ENCODE measurements at places on chromosomes 16 and 17. TPM values are rescaled to one million over a fixed set of nuclear protein-coding genes. Genes with fewer than 3 reads are reported as not detected.

Gene ZFPM1
- 25.9 TPM for total RNA-seq

Gene KRT40
- not detected for total RNA-seq

Gene GPR179
- 0.05 TPM for total RNA-seq

Gene STH
- total RNA-seq, result not detected

Gene RAP1GAP2
- total RNA-seq, result 45.3 TPM

Gene SULT1A4
- 1.3 TPM for total RNA-seq

Gene CRHR1
- total RNA-seq, result not detected

Gene CLEC19A
- not detected for total RNA-seq

DNA sequence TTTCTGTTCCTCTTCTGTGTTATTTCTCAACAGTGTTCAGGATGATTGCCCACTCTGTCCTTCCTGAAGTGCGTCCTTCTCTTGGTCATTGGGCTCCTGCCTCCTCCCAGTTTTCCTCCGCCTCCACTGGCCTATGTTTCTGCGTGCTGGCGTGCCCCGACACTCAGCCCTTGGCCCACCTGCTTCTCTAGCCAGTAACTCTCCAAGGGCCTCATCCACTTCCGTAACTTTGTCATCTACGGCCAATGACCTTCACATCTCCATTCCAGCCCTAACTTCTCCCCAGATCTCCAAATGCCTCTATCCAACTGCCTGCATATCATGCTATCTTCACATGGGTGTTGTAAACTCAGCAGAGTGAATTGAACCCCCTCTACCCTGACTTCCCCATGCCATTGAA is 39.6 kb upstream of the RPL38 start:
- no peak for DNase-seq

DNA sequence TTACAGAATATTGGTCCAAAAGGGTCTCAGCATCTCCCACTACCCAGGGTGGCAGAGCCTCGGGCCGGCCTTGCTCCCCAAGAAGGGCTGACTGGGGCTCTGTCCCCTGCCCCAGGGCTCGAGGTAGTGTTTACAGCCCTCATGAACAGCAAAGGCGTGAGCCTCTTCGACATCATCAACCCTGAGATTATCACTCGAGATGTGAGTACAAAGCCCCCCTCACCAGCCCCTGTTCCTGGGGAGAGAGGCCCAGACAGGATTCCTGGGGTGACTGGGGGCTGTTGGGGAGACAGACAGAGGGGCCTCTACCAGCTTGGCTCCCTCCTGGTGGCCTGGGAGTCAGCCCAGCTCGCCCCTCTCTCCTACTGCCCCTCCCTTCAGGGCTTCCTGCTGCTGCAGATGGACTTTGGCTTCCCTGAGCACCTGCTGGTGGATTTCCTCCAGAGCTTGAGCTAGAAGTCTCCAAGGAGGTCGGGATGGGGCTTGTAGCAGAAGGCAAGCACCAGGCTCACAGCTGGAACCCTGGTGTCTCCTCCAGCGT is 6.1 kb upstream of the NLRC5 start:
- peak; percentile 74 for DNase-seq

DNA sequence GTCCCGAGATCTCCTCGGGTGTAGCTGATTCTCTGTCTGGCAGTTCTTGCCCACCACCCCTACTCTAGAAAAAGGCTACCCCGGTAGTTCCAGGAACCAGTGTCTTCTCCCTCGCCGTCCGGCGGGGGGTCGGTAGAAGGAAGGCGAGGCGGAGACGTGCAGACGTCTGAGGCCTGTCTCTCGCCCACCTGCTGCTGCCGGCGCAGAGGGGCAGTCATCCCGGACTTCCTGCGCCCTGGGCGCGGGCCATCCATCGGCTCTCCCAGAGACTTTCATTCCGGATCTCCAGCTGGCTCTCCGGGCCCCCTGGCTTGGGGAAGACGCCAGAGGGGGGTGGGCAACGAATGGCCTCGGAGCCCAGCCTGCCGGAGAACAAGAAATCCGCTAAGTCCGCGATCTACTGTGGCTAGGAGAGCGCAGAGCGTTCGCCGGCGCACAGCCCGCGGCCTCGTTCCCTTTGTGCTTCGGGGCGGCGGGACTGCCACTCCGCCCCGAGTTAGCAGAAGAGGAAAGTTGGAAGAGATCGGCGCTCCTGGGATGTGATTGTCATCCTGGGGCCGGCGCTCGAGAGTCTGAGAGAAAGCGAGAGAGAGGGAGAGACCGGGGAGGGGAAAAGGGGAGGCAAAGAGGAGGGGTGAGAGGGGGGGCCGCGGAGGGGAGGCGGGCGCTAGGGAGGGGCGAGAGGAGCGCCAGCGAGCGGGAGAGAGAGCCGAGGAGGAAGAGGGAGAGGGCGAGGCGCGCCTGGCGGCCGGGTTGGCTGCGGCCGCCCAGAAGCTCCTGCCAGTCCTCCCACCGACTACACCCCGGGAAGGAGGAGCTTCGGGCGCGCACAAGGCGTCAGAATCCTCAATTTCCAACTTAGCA is at the start of gene IRX5:
Gene IRX5 (plus strand): TSS at position 861 of the 864 bp plus-strand sequence. CDS start 334 bp downstream, outside the sequence.
- DNase-seq, result peak; percentile 95

- DNase-seq, result no peak
Measured at GRCh38 chr17:6052926-6053325, 17.3 kb upstream of the WSCD1 start.

DNA sequence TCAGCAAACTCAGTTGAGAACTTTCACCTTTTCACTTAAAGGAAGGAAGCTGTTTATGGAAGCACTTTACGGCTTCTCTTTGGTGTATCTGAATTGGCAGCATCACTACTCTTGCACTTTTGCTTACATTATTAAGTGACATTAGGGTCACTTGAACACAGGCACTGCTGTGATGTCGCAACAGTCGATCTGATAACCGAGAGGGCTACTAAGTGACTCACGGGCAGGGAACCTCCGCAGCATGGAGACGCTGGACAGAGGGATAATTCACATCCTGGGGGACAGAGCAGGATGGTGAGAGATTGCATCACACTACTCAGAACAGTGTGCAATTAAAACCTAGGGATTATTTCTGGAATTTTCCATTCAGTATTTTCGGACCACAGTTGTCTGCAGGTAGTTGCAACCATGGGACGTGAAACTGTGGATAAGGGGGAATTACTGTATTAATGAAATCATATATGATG is 56.5 kb downstream of the DNAH2 start:
- DNase-seq, result peak; percentile 62

- DNase-seq, result no peak
Measured at GRCh38 chr16:68656751-68657150, 11.6 kb downstream of the CDH3 start.

DNA sequence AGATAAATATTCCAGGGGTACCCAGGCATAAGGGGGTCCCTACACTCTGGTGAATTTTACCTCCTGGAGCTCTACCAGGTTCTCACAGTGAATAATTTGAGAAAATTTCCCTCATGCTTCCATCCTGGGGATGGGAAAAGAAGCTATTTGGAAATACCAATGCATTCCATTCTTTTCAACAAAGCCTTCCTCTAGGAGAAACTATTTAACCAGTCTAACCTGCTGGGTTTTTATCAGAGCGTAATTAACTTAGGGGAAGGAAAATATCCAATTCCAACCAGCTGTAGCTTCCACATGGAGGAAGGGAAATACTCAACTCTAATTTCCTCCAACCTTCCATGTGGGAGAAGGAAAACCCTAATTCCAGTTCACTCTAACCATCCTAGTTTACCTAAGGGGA is 17.0 kb downstream of the MFSD6L start:
- no peak for DNase-seq
